ENCODE measurements at places on chromosomes 12 and 14. TPM values are rescaled to one million over a fixed set of nuclear protein-coding genes. Genes with fewer than 3 reads are reported as not detected.

KRT6C gene
- total RNA-seq = 0.24 TPM

- peak; percentile 27 for DNase-seq
Observed at GRCh38 chr14:90060312-90060964, 1.4 kb upstream of the KCNK13 start.

CCDC92 gene
- 27.9 TPM for total RNA-seq

BCAT1 gene
- 3.7 TPM for total RNA-seq

DNA sequence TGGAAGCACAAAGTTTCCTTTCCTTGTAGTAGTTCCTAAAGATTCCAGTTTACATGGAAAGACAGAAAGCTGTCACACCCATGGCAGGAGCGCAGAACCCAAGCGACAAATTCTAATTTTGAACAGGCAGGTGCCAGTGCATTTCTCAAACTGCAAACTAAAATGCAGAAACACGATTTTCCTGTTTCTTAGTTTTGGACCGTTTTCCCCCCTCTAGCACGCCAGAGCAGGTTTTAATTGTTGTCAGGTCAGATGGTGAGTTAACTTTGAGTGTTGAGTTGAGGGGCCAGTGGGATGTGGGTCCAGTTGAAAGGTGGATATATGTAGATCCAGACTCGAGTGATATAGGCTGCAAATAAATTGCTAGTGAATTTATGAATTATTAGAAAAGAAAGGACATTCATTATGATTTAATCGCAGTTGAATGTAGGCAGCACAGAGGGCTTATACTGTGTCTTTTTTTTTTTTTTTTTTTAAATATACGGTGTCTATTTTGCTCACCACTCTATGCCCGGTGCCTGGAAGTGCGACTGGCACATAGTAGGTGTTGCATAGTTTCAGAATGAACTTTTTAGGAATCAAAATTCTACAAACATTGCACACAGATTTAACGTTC is 909 bp upstream of the ETFBKMT start:
- DNase-seq = no peak

RHEBL1 gene
- total RNA-seq = 0.97 TPM

DNA sequence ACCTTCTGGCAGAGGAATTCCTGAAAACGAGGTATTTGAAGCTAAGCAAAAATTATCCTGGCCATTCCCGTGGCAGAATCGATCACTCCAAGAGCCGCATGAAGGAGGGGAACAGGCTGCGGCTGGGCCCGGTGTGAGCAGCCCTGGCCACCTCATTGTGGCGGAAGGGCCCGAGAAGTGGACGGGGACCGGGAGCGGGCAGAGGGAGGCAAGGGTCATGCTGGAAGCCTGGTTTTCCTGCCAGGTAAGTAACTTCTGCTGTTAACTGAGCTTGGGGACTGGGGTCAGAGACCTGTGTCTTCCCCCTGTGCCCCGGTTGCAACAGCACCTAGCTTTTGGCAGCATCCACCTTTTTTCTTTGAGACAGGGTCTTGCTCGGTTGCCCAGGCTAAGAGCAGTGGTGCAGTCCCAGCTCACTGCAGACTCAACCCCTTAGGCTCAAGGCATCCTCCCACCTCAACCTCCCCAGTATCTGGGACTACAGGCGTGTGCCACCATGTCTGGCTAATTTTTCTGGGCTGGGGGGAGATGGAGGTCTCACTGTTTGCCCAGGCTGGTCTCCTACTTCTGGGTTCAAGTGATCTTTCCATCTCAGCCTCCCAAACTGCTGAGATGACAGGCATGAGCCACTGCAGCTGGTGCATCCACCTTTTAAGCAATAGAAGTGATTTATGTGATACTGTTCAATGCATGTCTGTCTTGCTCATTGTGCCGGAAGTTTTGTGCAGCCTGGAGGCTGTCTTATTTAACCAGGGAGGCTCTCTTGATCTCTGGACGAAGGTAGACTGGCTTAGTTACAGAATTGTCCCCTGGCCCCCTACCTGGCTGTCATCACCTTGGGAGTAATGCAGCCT is 174.0 kb upstream of the MYL2 start:
- no peak for DNase-seq

DNA sequence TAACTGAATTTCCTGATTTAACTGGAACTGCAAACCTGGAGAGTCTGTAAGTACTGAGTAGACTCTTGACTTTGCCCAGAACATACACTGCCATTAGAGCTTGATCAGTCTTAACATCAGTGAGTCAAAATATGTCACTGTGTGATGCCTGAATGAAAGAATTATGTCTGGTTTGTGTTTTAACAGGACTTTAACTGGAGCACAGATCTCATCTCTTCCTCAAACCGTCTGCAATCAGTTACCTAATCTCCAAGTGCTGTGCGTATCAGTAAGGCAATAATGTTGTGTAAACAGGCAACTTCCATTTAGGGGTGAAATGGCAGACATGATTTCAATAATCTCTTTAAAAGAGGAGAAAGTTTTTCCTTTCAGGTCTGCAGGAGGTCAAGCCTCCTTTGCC is 97.0 kb downstream of the ZFC3H1 start:
- no peak for DNase-seq

DEPDC4 gene
- total RNA-seq = 0.47 TPM

- no peak for DNase-seq
Observed at GRCh38 chr14:68820119-68820518, 27.3 kb upstream of the ZFP36L1 start.

TAS2R9 gene
- total RNA-seq = not detected

GRCh38 chr12:42704810-42705401 is 115.4 kb upstream of the PRICKLE1 start:
- DNase-seq = no peak

DNA sequence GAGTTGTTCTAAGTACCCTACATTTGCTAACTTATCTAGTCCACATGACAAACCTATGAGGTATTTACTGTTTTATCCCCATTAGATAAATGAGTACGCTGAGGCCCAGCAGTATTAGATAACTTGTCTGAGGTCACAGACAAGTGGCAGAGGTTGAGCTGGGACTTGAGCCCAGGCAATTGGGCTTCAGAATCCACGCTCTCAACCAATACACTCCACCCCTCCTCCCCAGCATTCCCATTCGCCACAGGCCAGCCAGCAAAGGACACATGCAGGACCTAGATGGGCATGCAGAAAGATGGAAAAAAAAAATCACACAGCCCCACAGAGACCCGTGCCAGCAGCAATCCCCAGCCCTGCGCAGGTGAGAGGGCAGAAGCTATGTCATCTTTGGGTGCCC is 12.4 kb downstream of the HDAC7 start:
- DNase-seq = no peak

DNA sequence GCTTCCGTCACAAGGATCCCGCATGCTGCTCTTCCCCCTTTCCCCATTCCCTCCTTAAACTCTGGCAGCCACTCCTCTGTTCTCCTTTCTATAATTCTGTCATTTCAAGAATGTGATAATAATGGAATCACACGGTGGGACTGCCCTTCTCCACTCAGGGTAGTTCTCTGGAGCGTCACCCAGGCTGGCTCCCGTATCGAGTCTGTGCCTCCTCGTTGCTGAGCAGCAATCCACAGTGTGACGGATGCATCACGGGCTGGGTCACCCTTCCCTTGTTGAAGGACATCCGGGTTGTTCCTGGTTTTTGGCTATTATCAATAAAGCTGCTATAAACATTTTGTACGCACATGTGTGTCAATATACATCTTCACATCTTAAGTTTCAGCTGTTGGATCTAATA is 5.7 kb upstream of the SYNE3 start:
- DNase-seq = no peak

ST8SIA1 gene
- total RNA-seq = 0.68 TPM

GRCh38 chr12:25382311-25383106 is 131.8 kb upstream of the KRAS start:
- DNase-seq = no peak

GRCh38 chr14:66471584-66471983 is 14.6 kb upstream of the CCDC196 start:
- no peak for DNase-seq

CNTN1 gene
- 0.23 TPM for total RNA-seq

- DNase-seq = peak; percentile 79
Observed at GRCh38 chr14:24171422-24172260, at the start of gene REC8. TSS of gene REC8 (plus strand) at chr14:24172080. CDS start at chr14:24172553, 473 bp downstream.
